ENCODE measurements at places on chromosomes 16 and 17.

DNA sequence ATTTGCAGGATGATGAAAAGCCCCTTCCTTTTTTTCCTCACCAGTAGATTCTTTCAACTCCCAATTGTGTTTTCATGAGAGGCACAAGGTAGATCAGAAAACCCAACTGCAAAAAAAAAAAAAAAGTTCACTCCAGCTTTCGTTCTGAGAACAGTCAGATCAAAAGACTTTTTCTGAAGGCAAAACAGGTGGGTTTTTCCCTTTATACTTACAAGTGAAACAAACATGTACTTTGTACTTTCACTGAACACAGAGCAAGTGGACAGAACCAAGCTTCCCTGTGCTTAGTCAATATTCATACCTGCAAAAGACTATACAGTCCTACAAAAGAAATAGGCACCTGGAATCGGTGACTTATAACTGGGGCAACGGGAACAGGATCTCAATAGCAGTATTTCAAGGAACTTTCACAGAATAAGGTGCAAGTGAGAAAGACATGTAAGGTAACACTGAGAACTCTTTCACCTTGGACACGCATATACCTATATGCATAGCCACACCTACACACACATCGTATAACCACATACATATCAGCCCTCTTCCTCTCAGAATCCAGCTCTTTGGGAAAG lies 54.1 kb downstream of the TOX3 start:
- DNase-seq = no peak

DNA sequence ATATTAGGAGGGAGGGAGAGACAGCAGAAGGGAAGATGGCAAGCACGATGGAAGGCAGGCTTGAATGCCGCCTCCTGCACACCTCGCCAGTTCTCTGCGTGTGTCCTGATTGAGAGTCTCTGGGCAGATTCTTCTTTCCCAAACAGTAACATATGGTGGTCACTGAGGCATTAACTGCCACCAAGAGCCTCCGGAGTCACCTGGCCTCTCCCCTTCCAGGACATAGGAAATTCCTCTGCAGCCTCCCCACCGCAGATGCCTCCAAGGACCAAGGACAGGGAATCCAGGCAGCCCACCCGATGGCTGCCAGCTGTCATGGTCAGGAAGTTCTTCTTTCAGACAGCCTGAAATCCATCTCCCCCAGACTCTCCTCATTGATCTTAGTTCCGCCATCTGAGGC lies 149.3 kb downstream of the ENGASE start:
- no peak for DNase-seq

DNA sequence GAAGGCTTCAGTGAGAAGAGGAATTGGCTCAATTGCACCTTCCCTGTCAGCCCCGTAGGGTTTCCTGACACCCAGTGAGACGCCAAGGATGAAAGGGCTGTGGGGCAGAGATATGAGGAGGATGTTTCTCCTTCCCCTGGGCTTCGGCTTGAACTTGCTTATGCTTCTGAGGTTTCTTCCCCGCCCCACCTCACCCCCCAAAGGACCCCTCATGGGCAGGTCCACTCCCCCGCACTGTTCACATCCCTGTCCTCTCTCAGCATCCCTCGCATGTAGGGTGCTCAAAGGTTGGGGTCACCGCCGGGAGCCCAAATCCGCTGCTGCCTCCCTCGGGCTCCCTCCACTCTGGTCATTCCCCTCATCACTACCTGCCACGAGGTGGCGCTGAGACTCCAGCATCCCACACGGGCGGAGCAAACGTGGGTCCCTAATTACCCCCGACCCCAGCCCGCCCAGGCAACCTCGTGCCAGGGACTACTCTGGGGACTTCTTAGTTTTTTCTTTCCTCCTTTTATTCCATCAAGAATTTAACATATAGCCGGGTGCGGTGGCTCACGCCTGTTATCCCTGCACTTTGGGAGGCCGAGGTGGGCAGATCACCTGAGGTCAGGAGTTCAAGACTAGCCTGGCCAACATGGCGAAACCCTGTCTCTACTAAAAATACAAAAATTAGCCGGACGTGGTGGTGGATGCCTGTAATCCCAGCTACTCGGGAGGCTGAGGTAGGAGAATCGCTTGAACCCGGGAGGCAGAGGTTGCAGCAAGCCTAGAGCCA lies 3.3 kb upstream of the TRARG1 start:
- peak; percentile 17 for DNase-seq

- no peak for DNase-seq
Measured at GRCh38 chr16:15521758-15522509, 87.5 kb downstream of the BMERB1 start.

GRCh38 chr17:79777120-79777893 lies 641 bp upstream of the CBX2 start:
- DNase-seq = no peak

DNA sequence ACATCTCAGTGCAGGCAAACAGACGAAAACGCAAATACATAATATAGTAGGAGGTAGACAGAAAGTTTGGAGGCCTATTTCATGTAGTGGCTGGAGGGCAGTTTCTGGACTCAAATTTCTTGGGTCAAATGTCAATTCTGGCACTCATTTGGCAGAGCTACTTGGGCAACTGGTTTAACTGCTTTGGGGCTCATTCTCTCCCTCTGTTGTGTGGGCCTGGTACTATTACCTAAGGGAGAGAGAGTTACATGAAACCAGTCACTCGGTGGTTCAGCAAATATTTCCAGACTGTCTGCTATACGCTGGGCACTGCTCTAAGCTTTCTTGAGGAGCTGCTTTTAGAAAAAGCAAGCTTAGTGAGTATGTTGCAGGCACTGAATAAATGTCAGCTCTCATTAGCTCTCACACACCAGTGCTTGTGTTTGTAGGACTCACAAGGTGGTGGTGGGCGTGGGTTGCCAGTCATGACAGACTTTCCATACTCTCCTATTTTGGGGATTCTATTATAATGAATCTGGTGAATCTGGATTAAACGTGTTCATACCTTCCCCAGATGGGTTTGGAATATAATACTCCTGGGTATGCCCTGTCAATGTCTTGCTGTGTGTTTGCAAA lies 1.8 kb upstream of the SHISA9 start:
- no peak for DNase-seq

DNA sequence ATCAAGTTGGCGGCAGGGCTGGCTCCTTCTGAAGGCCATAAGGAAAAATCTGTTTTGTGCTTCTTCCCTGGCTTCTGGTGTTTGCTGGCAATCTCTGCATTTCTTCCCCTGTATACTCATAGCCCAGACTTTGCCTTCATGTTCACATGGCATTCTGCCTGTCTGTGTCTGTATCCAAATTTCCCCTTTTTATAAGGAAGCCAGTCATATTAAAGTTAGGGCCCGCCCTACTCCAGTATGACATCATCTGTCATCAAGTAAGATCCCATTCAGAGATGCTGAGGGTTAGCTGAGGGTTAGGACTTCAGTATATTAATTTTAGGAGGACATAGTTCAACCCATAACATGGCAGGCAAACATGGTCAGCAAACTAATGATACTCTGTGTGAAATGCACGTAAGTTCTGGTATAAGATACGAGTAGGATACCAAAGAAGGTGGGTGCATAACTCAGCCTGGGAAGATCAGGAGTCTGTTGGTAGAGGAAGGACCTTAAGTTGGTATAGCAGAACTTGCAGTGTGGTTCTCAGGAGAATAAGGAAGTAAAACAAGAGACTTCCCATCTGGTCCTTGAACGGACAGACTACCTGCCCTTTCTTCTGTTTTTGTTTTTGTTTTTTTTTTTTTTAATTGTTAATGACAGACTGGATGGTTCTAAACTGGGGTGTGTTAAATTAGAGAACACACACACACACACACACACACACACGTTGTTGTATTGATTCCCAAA lies 13.9 kb downstream of the MAP2K6 start:
- DNase-seq = no peak

- DNase-seq = no peak
Measured at GRCh38 chr16:85483424-85483823, 129.7 kb upstream of the GSE1 start.

GRCh38 chr17:62673614-62674362 lies 46.3 kb downstream of the MRC2 start:
- DNase-seq = no peak

GRCh38 chr17:74374858-74375257 lies 7.6 kb downstream of the GPR142 start:
- no peak for DNase-seq

All from astrocyte of the spinal cord (primary cell).